ENCODE measurements at places on chromosomes 1 and 21. TPM values are rescaled to one million over a fixed set of nuclear protein-coding genes. Genes with fewer than 3 reads are reported as not detected.

- no peaks in the 10 kb centered on the region for H3K4me1 ChIP-seq
- H3K27me3 ChIP-seq = no peaks in the 10 kb centered on the region
- no peak for DNase-seq
- no peaks in the 10 kb centered on the region for H3K36me3 ChIP-seq
- H3K27ac ChIP-seq = no peak overlapping the region
Measured at GRCh38 chr1:175520186-175520585, 223.2 kb downstream of the TNR start.

DNA sequence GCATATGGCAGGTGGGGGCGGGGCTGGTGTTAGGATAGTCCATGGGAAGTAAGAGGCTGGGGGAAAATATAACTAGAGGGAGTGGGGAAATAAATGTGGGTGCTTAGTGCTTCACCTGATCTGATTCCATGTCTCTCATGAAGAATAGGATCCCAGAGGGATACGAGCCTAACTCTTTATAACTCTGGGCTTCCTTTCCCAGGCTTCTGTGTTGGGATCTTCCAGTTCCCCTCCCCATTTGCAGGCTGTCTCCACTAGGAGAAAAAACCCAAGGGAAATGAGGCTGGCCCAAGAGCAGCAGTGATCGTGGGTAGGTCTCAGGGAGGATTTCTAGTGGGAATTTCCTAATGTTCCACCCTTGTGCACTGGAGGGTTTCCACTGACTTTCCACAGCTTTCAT is 1.6 kb downstream of the KCNJ9 start:
- no peaks in the 10 kb centered on the region for H3K4me1 ChIP-seq
- DNase-seq = no peak
- peaks cover 5% of the 10 kb centered on the region for H3K36me3 ChIP-seq
- no peak overlapping the region for H3K4me3 ChIP-seq
- peaks cover 7% of the 10 kb centered on the region for H3K27me3 ChIP-seq

DNA sequence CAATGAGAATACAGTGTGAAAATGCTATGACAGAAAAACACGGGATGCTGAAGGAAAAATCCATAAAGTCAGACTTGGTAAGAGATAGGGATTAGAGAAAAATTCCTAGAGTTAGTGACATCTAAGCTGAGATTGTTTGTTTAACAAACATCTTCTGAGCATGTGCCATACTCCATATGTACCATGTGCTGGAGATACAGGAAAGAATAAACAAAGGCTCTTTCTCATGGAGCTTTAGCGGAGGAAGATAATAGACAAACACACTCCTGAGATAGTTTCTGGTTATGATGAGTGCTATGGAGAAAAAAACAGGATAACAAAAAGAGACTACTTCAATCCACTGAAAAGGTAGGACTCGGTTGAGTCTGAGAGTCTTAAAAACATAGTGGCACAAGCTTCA is 22.0 kb upstream of the AIM2 start:
- no peak overlapping the region for H3K27ac ChIP-seq
- no peak overlapping the region for H3K4me3 ChIP-seq
- no peaks in the 10 kb centered on the region for H3K27me3 ChIP-seq
- H3K4me1 ChIP-seq = no peaks in the 10 kb centered on the region
- H3K36me3 ChIP-seq = no peaks in the 10 kb centered on the region

DNA sequence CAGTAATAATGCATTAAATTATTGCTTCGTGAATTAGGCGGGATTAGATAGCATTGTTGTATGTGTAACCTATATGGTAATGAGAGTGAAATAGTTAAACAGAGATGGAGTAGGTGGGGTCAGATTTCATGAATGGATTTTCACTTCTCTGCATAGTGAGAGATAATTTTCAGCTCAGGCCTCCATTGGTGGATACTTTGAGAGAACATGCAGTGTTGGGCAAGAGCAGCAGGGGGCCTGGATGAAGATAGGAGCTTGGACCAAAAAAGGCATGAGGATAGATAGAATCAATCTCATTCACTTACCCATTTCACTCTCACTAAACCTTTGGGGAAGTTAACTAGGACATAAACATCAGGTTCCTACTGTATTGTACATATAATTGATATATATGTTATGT is 39.5 kb upstream of the C1orf87 start:
- no peak overlapping the region for H3K27ac ChIP-seq
- H3K4me3 ChIP-seq = no peak overlapping the region
- H3K27me3 ChIP-seq = no peaks in the 10 kb centered on the region
- no peaks in the 10 kb centered on the region for H3K4me1 ChIP-seq
- DNase-seq = no peak

GRCh38 chr21:44949779-44950198 is 10.0 kb downstream of the SLX9 start:
- H3K4me3 ChIP-seq = no peak overlapping the region
- DNase-seq = peak; percentile 91
- no peak overlapping the region for H3K27ac ChIP-seq
- no peaks in the 10 kb centered on the region for H3K4me1 ChIP-seq

GRCh38 chr1:150876119-150876454 is 312 bp downstream of the ARNT start:
- no peaks in the 10 kb centered on the region for H3K4me1 ChIP-seq
- H3K36me3 ChIP-seq = peaks cover 19% of the 10 kb centered on the region
- no peak for DNase-seq
- peak overlapping the region; percentile 78 for H3K4me3 ChIP-seq

The PLA2G4A gene
- total RNA-seq = 0.39 TPM
